ENCODE measurements at places on chromosomes 4 and X. TPM values are rescaled to one million over a fixed set of nuclear protein-coding genes. Genes with fewer than 3 reads are reported as not detected.

TRIM75 gene
- not detected for total RNA-seq

CHRDL1 gene
- not detected for total RNA-seq

TIGD2 gene
- total RNA-seq = 10.4 TPM

DNA sequence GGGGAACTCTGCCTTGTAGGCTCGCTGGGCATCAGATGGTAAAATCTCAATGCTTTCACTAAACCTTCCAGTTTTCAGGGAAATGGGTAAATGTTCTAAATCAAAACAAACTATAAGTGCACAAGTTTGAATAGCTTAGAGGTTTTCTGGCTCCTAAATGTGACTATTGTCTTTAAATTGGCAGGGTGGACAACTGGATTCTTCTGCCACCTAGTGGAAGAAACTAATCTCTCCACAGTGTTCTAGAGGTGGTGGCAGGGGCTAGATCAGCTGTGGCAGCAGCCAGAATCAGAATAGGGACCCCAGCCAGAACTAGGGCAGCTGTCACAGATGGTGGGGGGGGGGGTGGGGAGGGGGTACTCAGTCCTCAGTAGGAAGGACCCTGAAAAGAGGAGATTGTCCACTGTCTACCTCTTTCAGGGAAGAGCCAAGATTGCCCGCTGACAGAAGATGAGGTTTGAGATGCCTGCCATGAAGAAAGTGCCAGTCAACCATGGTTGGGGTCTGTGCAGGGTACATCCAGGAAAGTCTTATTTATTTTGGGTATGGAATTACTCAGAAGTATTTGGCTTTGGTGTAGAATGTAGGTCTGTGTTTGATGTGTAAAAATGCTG is 201.4 kb downstream of the CCNG2 start:
- no peaks in the 10 kb centered on the region for H3K27me3 ChIP-seq
- H3K27ac ChIP-seq = no peak overlapping the region
- no peaks in the 10 kb centered on the region for H3K36me3 ChIP-seq
- H3K4me3 ChIP-seq = no peak overlapping the region
- H3K4me1 ChIP-seq = no peaks in the 10 kb centered on the region

DNA sequence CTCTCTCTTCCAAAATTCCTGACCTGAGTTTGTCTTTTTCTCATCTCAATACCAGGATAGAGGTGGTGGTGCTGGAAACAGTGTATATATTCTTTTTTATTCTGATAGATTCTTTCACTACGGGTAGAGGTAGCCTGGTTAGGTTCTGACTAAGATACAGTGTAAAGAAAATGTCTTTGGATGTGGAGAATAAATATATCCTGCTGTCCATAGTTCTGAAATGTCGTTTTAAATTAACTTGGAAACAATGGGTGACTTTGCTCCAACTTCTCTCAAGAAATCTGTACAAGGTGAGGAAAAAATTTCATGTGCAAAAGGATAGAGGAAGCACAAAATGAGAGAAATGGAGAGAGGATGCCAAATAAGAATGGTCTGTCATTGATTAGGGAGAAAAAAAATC is 546.1 kb downstream of the GBA3 start:
- H3K27ac ChIP-seq = no peak overlapping the region
- no peaks in the 10 kb centered on the region for H3K36me3 ChIP-seq
- H3K4me1 ChIP-seq = no peaks in the 10 kb centered on the region
- no peaks in the 10 kb centered on the region for H3K27me3 ChIP-seq

- H3K4me1 ChIP-seq = no peaks in the 10 kb centered on the region
- H3K4me3 ChIP-seq = no peak overlapping the region
- H3K27ac ChIP-seq = no peak overlapping the region
- no peaks in the 10 kb centered on the region for H3K36me3 ChIP-seq
- H3K27me3 ChIP-seq = no peaks in the 10 kb centered on the region
- no peak for DNase-seq
Observed at GRCh38 chrX:21734175-21734574, 23.7 kb downstream of the SMPX start.

- no peak overlapping the region for H3K4me3 ChIP-seq
- H3K27me3 ChIP-seq = no peaks in the 10 kb centered on the region
- DNase-seq = no peak
- H3K27ac ChIP-seq = no peak overlapping the region
Observed at GRCh38 chr4:23890369-23891063, 669 bp upstream of the PPARGC1A start.

- H3K4me3 ChIP-seq = peak overlapping the region; percentile 70
- no peaks in the 10 kb centered on the region for H3K27me3 ChIP-seq
- no peaks in the 10 kb centered on the region for H3K4me1 ChIP-seq
- H3K36me3 ChIP-seq = no peaks in the 10 kb centered on the region
- H3K27ac ChIP-seq = peak overlapping the region; percentile 90
- no peak for DNase-seq
Observed at GRCh38 chr4:145619639-145619996, 433 bp downstream of the MMAA start.

DNA sequence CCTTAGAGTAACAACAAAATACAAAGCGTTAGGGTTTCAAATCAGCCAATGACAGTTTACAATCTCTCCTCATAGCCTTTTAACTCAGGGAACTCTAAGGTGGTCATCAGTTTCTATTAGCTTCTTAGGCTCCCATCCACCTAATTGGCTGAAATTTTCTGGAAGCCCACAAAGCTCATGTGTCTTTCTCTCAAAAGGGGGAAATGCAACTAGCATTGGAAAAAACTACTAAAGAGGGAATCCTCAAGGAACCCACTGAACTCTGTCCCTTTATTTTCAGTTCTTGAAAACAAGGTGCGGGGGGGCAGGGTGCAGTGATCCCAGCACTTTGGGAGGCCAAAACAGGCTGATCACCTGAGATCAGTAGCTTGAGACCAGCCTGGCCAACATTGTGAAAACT is 56.4 kb downstream of the PDGFC start:
- no peak overlapping the region for H3K4me3 ChIP-seq
- H3K36me3 ChIP-seq = no peaks in the 10 kb centered on the region
- H3K27me3 ChIP-seq = no peaks in the 10 kb centered on the region
- DNase-seq = no peak
- no peak overlapping the region for H3K27ac ChIP-seq

GRCh38 chr4:56681158-56681852 is at the start of gene HOPX:
Gene HOPX (minus strand): TSS chr4:56681296. CDS start chr4:56657816, 23,480 bp downstream.
- H3K36me3 ChIP-seq = no peaks in the 10 kb centered on the region
- no peak within 1 kb of the TSS for H3K4me3 ChIP-seq
- DNase-seq = no peak
- peaks cover 6% of the 10 kb centered on the region for H3K27me3 ChIP-seq
- H3K27ac ChIP-seq = no peak within 1 kb of the TSS

- no peaks in the 10 kb centered on the region for H3K27me3 ChIP-seq
- no peak for DNase-seq
- peaks cover 4% of the 10 kb centered on the region for H3K36me3 ChIP-seq
- no peak overlapping the region for H3K4me3 ChIP-seq
- H3K27ac ChIP-seq = no peak overlapping the region
- H3K4me1 ChIP-seq = peaks cover 4% of the 10 kb centered on the region
Observed at GRCh38 chr4:71006203-71006907, 12.9 kb downstream of the DCK start.

- no peak overlapping the region for H3K27ac ChIP-seq
- H3K36me3 ChIP-seq = no peaks in the 10 kb centered on the region
- H3K4me3 ChIP-seq = no peak overlapping the region
- no peaks in the 10 kb centered on the region for H3K27me3 ChIP-seq
- no peak for DNase-seq
Observed at GRCh38 chrX:84240848-84241565, 53.0 kb upstream of the RPS6KA6 start.

DNA sequence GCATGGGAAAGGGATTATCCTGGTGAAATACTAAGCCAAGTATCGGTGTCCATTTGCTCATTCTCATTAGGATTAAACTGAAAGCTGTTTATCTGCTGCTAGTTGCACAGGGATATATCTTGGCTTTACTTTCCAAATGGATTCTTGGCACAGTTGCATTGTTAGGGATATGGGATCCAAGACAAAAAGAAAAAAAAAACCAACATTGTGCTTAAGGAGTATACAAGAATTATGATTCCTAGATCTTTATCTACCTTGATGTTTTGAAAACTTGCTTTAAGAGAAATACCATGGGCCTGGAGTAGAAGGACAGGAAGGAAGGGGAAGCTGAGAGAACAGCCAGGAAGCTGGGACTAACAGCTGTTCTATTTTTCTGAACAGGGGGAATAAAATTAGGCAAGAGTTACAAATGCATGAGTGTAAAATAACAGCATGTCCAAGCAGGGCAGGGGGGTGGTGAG is 107.6 kb downstream of the ATXN3L start:
- no peaks in the 10 kb centered on the region for H3K27me3 ChIP-seq
- H3K27ac ChIP-seq = no peak overlapping the region
- H3K4me3 ChIP-seq = no peak overlapping the region
- no peak for DNase-seq
- H3K36me3 ChIP-seq = no peaks in the 10 kb centered on the region
- no peaks in the 10 kb centered on the region for H3K4me1 ChIP-seq

DNA sequence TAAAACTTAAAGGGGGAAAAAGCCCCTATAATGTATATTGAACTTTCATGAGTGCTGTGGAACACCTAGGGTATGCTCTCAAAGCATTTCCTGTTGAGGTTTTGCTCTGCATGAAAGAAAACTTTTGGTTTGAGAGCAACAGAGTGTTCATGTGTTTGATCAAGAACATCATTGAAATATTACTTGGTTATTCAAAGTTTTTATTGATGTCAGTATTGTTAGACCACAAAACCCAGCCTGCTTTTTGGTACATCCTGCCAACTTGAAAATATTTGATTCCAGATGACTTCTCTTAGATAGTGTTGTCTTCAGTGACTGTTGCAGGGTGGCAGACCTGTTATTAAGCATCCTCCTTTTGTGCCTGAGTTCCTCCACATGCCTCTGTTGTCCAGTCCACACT is 68.0 kb downstream of the N4BP2 start:
- DNase-seq = no peak
- H3K4me1 ChIP-seq = no peaks in the 10 kb centered on the region
- H3K27me3 ChIP-seq = no peaks in the 10 kb centered on the region
- H3K36me3 ChIP-seq = peaks cover 8% of the 10 kb centered on the region

DNA sequence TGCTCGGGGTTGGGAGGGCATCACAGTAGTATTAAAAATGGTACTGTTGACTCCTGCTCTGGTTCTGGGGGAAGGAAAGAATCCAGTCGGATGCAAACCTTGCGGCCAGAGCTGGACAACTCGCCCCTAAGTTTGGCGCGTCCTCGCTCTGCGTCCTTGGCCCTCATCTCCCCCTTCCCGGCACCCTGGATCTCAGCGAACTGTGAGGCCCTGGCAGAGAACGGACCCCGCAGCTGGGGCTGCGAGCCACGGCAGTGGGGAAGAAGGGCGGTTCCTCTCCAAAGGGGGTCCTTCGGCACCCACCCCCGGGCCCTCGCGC is 14.0 kb downstream of the ARHGEF6 start:
- H3K27me3 ChIP-seq = no peaks in the 10 kb centered on the region
- peak overlapping the region; percentile 68 for H3K4me3 ChIP-seq
- H3K4me1 ChIP-seq = peaks cover 16% of the 10 kb centered on the region
- no peaks in the 10 kb centered on the region for H3K36me3 ChIP-seq
- DNase-seq = no peak
- peak overlapping the region; percentile 82 for H3K27ac ChIP-seq

- no peaks in the 10 kb centered on the region for H3K4me1 ChIP-seq
- H3K36me3 ChIP-seq = no peaks in the 10 kb centered on the region
- no peak overlapping the region for H3K27ac ChIP-seq
- no peak overlapping the region for H3K4me3 ChIP-seq
Observed at GRCh38 chr4:35925806-35926205, 318.5 kb downstream of the ARAP2 start.

- no peak overlapping the region for H3K4me3 ChIP-seq
- no peak overlapping the region for H3K27ac ChIP-seq
- no peak for DNase-seq
Observed at GRCh38 chrX:47941423-47941822, 62.4 kb downstream of the ZNF182 start.

DNA sequence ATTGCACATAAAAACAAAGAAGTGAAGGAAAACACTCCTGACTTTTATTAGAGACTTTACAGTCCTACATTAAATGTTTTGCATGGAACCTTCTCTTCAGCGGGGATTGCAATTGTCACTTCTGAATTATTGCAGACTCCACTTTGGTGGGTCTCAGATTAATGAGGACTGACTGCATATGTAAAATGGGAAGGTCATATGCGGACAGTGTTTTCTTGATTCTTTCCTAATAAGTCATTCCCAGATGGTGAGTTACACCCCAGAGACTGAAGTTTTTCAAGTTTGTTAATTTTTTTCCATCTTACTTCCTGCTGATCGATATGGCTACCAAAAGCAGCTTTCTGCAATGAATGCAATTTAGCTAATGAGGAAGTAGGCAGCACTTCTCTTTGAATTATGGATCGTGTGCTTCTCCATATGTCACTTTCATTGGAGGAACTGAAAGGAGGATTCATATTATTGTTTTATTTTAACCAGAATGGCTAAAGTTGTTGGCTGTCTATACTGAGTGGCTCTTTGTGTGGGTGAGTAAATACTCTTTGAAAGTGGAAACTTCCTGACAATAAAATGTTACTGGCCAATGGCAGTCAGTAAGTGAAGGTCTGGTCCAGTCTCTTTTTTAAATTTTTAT is 119.3 kb upstream of the CLNK start:
- H3K27ac ChIP-seq = no peak overlapping the region
- no peaks in the 10 kb centered on the region for H3K4me1 ChIP-seq
- no peaks in the 10 kb centered on the region for H3K27me3 ChIP-seq
- H3K36me3 ChIP-seq = no peaks in the 10 kb centered on the region
- no peak overlapping the region for H3K4me3 ChIP-seq

GRCh38 chr4:127505203-127505602 is 127.6 kb upstream of the INTU start:
- H3K4me3 ChIP-seq = no peak overlapping the region
- no peak overlapping the region for H3K27ac ChIP-seq
- no peaks in the 10 kb centered on the region for H3K4me1 ChIP-seq
- DNase-seq = no peak
- no peaks in the 10 kb centered on the region for H3K36me3 ChIP-seq

DNA sequence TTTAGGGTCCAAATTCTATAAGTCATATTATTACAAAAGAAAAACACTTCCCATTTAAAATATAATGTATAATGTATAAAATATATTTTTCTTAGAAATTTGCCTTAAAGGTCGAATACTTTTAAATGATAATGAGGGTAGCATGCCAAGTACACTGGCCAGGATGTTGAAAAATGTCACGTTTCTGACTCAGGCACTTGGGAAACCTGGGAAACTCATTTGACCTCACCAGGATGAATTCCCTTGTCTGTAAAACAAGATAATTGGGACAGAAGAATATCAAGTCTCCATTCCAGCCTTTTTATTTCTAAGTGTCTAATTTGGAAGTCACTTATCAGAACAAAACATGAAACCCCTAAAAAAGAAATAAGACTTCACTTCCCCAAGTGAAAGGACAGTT is 3.4 kb upstream of the SLC39A8 start:
- no peaks in the 10 kb centered on the region for H3K36me3 ChIP-seq
- H3K4me1 ChIP-seq = peaks cover 15% of the 10 kb centered on the region
- no peak overlapping the region for H3K27ac ChIP-seq
- H3K27me3 ChIP-seq = no peaks in the 10 kb centered on the region

DNA sequence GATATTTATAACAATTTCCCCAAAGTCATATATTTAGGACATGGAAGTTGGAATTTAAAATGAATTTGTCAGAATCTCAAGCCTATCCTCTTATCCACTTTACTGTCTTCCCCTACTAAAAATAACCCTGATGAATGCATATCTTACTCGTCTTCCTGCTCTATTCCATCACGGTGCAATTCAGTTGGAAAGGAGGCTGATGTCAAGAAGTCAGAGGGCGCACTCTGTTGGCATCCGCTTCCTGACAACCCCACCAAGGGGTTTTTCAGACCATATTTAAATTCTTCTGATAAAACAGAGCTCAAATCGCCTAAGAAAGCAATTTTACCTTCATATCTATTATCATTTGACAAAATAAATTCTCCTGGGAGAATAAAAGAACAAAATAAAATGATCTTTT is 233.5 kb downstream of the ARHGAP24 start:
- H3K27me3 ChIP-seq = no peaks in the 10 kb centered on the region
- H3K4me1 ChIP-seq = no peaks in the 10 kb centered on the region
- H3K4me3 ChIP-seq = no peak overlapping the region
- no peak overlapping the region for H3K27ac ChIP-seq
- H3K36me3 ChIP-seq = no peaks in the 10 kb centered on the region
- no peak for DNase-seq

Measured in K562 (cell line).